ENCODE measurements at places on chromosomes 12 and 14.

GRCh38 chr12:119167902-119168301 lies 10.8 kb upstream of the HSPB8 start:
- DNase-seq, result no peak

DNA sequence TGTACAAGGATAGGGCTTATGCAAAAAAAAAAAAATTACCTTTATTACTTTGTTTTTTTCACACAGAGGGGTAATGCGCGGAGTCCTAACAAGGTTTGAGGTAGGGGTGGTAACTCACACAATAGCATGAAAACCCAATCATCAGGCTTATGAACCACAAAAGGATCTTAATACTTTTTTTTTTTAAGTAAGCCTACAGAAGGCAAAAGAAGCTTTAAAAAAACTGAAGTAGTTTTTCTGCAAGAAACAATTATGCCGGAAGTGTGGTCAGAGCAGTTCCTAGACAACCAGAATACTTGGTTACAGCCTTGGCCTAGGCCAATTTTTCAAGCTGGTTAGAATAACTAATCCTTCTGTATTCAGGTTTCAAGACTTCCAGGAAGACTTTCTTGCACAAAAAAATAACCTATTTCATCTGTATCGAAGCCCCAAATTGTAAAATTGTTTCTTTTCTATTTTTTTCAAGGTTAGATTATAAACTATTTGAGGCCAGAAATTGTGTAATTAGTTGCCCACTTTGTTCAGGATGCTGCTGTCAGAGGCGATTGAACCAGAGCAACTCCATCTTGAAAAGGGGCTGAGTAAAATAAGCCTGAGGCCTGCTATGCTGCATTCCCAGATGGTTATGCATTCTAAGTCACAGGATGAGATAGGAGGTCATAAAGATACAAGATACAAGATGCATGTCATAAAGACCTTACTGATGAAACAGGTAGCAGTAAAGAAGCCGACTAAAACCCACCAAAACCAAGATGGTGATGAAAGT lies 1.8 kb upstream of the GNS start:
- DNase-seq, result no peak

DNA sequence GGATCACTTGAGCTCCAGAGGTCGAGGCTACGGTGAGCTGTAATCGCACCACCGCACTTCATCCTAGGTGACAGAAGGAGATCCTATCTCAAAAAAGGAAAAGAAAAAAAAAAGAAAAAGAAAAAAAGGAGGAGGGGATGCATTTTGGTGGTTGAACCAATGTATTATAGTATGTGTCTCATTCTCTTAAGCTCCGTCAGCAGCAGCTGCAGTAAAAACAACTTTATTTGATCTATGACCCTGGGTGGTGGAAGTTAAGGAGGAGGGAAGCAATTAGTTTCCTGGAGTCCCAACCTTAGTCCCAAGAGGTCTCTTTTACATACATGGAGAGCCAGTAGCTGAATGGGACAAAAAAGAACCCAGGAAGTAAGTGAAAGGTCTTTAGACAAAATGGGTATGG lies 26.8 kb upstream of the APOF start:
- DNase-seq, result no peak

GRCh38 chr14:78595797-78596196 lies 425.6 kb downstream of the NRXN3 start:
- DNase-seq, result peak; percentile 22

- DNase-seq, result no peak
These were observed 18.8 kb upstream of the LTA4H start for GRCh38 chr12:96054244-96054610.

- peak; percentile 48 for DNase-seq
These were observed 398.3 kb downstream of the APAF1 start for GRCh38 chr12:99043319-99043914.

DNA sequence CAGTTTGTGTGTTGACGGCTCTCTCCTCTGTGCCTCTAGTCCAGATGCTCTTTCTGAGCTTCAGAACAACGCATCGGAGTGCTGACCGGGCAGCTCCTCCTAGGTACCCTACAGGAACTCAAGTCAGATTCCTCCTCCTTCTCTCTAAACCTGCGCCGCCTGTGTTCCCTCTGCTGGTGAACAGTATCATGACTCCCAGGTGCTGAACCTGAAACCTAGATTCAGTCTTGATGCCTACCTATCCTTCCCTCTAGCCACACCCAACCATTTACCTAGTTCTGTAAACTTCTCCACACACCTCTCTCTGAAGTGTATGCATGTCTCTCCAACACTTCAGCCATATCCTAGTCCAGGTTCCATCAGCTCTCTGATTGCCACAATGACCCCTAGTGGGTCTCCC lies 112.7 kb downstream of the EFCAB11 start:
- no peak for DNase-seq

DNA sequence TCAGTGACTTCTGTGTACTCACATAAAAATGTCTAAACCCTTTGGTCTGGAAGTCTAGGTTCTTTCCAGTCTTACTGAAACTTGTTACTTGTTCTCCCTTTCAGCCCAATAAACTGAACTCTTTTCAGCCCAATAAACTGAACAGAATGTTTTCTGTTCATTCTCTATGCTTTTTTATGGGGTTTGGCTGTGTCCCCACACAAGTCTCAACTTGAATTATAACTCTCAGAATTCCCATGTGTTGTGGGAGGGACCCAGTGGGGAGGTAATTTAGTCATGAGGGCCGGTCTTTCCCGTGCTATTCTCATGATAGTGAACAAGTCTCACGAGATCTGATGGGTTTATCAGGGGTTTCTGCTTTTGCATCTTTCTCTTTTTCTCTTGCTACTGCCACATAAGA lies 15.0 kb upstream of the NEDD1 start:
- DNase-seq, result no peak

All from SW480 (cell line).